Karpas-422 (cell line): ENCODE measurements at places on chromosomes 7 and 10. TPM values are rescaled to one million over a fixed set of nuclear protein-coding genes. Genes with fewer than 3 reads are reported as not detected.
A peak's percentile ranks its signal among the peaks of the same experiment; 100 is the strongest.

DNA sequence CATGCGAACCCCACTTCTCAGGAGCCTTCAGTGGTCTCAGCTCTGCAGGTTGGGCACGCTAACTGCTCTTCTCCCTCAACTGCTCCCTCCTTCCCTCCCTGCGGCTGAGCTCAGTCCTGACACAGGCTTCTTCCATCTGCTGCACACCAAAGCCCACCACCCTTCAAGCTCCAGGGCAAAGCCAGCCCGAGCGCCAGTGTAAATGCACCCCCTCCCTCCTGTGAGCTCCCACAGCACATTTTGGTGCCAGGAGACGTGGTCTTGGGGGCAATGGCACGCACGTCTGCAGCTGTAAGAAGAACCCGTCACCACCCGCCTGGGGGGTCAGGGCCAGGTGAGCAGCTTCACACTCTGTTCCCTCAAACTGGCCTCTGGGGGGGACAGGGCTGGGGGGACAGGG lies 15.9 kb downstream of the VIPR2 start:
- DNase-seq = peak; percentile 6

DNA sequence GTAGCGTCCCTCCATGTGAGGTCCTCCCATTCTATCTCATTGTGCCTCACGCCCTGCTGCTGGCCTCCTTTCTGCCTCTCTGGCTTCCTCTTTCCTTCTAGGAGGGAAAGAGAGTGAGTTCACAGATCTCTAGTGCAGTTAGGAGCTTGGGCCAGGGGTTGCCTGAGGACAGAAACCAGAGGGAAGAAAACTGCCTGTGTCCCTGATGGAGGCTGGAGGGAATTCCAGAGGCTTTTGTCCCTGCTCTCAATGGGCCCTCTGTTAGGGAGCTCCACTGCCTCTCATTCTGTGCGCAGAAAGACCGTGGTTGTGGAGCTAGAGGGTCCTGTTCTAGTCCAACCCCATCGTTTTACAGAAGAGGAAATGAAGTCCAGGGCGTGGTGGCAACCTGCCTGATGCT lies 4.6 kb downstream of the MARVELD1 start:
- no peak for DNase-seq

DNA sequence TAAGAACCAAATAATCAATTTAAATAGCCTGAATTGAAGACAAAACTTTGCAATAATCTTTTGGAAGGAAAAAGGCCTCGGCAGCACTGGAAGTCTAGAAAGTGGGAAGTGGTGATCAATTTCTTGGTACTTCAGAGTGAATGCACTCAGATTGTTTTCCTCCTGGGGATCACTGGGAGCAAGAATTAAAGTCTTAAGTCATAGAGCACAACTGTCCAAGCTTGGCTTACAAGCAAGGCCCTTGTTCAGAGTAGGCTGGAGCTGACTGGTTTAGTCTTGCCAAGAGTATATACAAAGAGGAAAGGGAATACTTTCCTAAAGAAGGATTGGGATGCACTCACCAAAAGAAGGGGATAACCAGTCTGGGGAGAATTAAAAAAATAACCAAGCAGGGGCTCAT lies 637.1 kb downstream of the CCSER2 start:
- no peak for DNase-seq

DNA sequence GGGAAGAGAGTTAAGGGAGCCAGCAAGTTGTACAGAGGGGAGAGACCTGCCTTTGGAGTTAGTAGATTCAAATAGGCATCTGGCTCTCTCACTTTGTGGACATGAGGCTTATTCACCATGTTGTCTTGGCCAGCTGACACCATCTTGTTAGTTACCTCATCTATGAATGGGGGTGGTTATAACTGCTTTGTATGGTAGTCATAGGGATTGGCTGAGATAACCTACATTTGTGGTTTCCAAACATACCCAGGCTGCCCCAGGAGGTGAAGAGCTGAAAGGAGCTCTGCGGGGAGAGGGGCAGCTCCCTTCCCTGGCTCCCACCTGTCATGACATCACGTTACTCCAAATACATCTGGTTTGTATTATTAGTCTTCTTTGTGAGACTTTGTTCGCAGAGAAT lies 393.3 kb upstream of the AUTS2 start:
- DNase-seq = no peak

- no peak for DNase-seq
Observed at GRCh38 chr7:99624484-99624883, 7.7 kb downstream of the ZSCAN25 start.

- DNase-seq = no peak
Observed at GRCh38 chr10:113609704-113610108, 54.1 kb downstream of the NRAP start.

- no peak for DNase-seq
Observed at GRCh38 chr10:74598891-74599566, 227.4 kb upstream of the KAT6B start.

GRCh38 chr10:58220769-58221451 lies 46.8 kb downstream of the IPMK start:
- no peak for DNase-seq

DNA sequence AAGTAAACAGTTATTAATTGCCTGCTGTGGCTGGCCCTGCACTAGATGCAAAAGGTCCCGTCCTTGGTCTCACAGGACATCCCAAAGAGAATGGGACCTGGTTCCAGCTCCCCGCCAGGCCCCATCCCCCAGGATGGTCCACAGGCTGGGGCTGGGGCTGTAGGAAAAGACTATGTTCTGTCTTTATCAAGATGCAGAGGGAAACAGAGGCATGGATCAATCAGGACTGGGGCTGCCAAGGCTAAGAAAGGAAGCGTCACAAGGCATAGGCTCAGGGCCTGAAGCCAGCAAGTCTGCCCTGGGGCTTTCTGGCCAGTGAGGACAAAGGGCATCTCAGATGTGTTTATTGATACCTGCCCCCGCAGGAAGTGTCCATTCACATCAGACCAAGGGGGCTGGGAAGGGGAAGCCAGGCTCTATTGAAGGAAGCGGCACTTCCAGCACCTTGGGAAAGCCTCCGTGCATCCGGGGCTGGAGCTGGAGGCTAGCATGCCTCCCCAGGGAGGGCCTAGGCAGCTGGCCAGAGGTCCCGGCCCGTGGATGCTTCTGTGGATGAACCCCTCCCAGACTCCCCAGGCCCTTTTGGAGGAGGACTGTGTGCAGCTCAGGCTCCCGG lies 5.8 kb downstream of the VSIR start:
- DNase-seq = no peak

- DNase-seq = peak; percentile 79
Observed at GRCh38 chr7:3154881-3155494, 111.3 kb upstream of the CARD11 start.

DNA sequence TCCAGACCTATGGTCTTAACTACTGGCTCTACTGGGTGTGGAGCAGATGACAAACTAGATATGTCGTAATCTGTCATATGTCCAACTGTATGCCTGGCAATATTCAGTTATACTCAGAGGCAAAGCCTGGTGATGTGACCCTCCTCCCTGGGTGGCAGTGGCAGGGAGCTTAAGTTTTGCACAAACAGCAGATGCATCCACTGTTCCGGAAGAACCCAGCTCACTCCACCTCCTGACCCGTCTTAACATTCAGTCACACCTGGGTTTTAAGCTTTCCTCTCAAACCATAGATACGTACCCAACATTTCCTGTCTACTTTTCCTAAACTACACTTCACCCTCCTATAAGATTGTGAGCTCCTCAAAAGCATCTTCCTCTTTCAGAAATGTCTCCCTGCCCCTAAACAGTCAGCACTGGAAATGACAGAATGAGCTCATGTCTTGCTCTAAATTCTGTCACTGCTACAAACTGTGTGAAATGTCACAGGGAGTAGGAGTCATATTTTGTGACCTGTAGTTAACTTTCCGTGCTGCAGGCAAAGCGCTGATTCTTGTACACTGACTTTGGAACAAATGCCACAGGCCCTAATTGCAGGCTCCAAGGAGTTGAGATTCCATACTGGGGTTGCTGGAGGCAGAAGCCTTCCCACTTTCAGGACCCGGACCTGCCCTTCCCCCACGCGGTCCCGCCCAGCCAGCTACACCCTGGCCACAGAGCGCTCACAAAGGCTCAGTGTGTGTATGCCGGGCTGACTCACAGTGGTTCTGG lies 23.9 kb downstream of the SCD start:
- DNase-seq = no peak

GRCh38 chr10:77867124-77867719 lies 59.3 kb downstream of the DLG5 start:
- no peak for DNase-seq

- peak; percentile 44 for DNase-seq
Observed at GRCh38 chr7:115356139-115356746, 434.3 kb downstream of the MDFIC start.

Gene EN2
- not detected in 2 replicates for total RNA-seq

Gene OR6V1
- total RNA-seq = not detected in 2 replicates

Gene ZNF239
- total RNA-seq = 4.7 and 11.9 TPM in 2 replicates

Gene SEC61G
- 76.8 and 179 TPM in 2 replicates for total RNA-seq

Gene DYNC1I1
- 0.40 TPM in 1 of 2 replicates, not detected in the other for total RNA-seq
